Activated naive CD8-positive, alpha-beta T cell treated with anti-CD3 and anti-CD28 coated beads, Interleukin-2, amount 50 U/mL, for 16 hours (primary cell): ENCODE measurements at places on chromosomes 13 and 19.

DNA sequence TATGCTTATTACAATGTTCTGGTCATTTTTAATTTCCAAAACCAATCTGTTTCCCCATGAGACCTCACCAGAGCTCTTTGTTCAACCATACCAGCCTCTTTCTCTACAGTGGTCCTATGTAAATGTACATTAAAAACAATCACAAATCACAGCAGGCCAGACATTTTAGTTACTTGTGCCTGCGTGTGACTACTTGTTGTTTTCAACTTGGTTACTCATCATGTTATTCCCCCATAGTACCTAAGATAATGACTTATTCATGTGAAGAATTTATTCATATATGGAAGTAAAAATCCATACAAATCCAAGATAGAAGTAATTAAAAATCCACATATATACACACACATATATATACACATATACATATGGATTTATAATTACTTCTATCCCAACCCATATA lies 379.6 kb downstream of the SLITRK6 start:
- no peak for DNase-seq

DNA sequence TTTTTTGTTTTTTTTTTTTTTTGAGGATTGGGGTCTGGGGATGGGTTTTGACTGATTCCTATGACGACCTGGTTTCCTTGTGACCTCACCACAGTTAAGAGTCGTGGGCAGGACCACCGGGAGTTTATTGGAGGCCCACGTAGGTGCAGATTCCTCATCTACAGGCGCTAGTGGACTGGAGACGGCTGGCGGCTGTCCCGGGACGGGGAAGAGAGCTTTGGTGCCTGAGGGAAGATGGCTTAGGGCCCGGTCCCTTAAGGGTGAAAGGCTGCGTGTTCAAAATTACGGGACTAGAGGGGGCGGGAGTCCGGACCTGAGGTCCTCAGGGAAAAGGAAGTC lies 682 bp upstream of the TEAD2 start:
- no peak for DNase-seq

- no peak for DNase-seq
These were observed 382.8 kb downstream of the FOXO1 start for GRCh38 chr13:40283666-40284065.

DNA sequence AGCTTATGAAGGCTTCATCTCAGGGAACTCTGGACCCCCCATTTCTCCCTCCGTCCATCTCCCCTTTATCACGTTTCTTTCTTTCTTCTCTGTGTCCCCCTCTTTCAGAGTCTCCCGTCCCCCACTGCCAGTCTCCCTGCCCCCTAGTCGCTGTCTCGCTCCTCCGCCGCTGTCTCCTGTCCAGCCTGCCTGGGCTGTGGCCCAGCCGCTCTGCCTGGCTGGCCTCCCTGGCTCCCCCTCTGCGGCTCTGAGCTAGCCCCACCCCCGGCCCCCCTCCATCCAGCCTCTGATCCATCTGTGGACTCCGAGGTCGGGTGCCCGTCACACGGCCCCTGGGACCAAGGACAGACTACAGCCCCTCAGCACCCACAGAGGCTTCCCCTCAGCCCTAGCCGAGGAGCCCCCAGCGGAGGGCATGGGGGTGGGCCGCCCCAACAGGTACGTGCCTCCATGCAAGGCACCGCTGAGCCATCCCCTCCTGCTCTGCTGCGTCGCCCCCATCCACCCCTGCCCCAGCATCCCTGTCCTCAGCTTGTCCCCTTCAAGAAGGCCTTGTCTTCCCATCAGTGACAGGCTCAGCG lies 1.1 kb upstream of the KCNJ14 start:
- no peak for DNase-seq
